CD4-positive, alpha-beta T cell treated with Interferon alpha-2 for 1 hour (primary cell): ENCODE measurements at places on chromosomes 5 and 9.

DNA sequence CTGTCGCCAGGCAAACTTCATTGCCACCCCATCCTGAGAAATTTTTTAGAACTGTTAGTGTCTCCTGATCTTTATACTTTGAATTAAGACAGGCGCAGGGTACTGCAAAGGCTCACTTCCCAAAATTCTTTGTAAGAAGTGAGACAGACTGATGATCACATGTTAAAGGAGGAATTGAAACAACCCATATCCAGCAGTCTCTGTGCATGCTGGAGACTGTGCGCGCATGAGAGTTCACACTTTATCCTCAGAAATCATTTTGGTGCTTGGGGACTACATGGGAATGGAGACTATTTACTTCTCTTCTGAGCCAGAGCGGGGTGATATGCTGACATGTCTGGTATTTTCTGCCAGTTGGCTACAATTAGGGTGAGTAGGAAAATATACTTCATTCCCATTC lies 91.2 kb downstream of the ZNF474 start:
- DNase-seq = no peak

DNA sequence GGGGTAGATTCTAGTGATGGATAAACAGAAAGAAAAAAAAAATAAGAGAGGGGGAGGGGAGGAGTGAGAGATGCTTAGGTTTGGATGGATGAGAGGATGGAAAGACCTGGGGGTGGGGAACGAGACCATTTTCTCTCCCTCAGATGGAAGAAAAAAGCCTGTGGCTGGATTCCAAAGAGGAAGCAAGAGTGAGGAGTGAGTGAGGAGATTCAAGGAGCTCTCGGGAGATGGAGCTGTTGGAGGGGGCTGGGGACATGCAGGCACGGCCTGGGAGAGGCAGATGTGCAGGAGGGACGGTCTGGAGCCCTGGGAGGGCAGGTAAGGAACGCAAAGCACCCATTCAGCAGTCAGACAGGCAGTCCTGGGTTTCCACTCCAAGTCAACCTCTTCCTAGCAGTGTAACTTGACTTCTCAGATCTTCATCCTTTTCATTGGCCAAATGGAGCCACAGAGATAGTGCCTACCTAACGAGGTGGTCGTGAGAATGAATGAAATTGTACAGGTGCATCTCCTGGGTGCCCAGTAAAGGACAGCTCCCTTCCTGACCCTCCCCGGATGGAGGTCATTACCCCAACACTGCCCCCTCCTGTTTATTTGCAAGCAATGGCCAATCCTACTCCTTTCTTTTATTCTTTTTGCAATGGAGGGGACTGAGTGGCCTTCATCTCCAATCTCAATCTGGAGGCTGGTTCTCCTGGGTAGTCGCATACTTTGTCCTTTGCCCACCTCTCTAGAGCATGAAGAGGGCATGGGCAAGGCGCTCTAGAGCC lies 52.2 kb downstream of the PCDH1 start:
- DNase-seq = peak; percentile 26

DNA sequence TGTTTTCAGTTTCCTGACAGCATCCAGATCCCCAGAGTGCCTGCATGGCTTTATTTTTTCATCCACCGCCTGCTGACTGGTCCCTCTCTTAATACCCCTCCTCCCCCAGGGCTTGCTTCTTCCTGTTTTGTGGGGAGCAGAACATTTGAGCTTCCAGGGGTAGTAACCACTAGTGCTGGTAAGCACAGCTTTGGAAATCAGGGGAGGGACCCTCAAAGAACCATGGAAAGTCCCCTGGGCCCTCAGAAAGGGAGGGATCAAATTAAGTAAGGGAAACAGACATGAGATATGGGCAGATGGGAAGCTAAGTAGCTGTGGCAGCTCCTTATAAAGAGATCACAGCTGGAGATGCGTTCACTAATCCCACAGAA lies 26.8 kb downstream of the GRIA1 start:
- no peak for DNase-seq

- no peak for DNase-seq
These were observed 4.0 kb downstream of the ANKRD33B start for GRCh38 chr5:10567781-10568321.

DNA sequence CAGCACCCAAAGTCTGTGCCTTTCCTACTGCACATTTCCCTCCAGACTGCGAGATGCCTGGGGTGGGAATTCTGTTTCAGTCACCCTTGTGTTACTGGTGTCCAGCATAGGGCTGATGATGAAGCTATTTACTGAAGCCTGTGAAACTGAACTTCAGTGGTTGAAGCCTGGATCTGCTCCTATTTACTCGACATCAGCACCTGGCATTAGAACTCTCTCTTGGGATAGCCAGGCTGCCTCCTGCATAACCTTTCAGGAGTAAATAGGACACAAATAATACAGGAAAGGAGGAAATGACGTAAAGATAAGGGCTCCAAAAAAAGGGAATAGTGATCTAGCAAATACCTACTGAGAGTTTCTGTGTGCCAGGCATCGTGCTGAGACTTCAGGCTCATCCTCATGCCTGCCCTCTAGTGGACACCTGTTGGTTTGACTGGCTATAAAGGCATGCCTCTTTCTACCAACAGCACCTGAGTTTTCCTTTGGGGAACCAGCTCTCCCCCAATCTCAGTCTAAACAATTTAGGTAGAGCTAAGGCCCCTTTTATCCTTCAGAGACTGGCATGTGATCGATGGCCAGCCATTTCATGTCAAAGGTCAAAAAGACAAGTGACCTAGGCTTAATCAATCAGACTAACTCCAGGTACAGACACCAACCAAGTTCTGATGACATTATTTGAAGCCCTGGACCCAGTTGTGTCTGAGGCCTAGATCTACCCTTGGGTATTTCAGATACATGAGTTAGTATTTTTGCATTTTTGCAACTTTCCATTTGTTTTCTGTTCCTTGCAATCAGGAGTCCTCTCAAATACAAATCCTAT lies 192.1 kb upstream of the TRIM32 start:
- DNase-seq = peak; percentile 21

DNA sequence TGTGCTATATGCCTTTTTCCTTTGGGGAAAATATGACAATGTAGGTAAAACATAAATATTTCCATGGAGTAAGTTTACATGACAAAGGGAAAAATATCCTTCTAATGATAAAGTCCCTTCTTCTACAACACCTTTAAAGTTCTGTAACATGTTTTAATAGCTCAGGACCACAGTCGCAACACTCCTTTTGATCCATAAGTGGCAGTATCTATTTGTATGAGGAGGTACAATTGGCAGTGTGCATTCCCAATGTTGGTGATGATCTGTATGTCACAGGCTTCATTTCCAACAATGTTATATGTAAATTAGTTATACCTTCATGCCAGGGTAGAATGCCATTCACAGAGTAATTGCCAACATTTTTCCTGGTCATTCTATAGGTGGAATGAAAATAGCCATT lies 127.1 kb upstream of the CCNH start:
- DNase-seq = no peak

GRCh38 chr5:107228226-107228625 lies 442.5 kb downstream of the EFNA5 start:
- no peak for DNase-seq

- DNase-seq = no peak
These were observed 357.2 kb downstream of the ARRDC3 start for GRCh38 chr5:91025956-91026355.

- DNase-seq = no peak
These were observed 312.9 kb upstream of the MSX2 start for GRCh38 chr5:174411479-174411819.

DNA sequence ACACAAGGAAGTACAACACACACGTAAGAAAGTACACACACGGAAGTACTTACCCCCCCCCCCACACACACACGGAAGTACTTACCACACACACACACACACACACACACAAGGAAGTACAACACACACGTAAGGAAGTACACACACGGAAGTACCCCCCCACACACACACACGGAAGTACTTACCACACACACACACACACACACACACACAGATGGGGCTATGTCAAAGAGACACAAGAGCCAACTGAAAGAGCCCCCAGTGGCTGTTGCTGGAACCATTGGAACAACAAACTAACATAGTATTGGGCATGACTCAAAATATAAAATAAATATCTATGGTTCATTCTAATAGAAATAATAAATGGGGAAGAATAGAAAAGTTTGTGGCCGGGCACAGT lies 4.9 kb upstream of the MAPK9 start:
- DNase-seq = no peak

- no peak for DNase-seq
These were observed 571.2 kb upstream of the WWC1 start for GRCh38 chr5:167720259-167720658.

DNA sequence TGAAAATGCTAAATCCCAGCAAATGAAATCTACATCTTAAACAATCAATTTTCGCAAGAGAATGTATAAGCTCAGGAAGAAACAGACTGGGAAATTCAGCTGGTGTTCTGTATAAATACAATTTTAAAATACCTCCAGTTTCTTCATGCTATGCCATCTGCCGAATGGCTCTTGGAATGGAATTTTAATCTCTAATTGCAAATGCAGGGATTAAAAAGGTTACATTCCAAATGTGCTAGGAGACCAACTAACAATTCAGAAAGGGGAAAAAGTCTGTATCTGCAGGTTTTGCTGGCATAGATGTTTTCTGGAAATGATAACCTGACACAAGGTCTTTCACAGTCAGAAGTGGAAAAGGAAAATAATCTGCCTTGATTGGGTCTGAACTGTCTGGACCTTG lies 379.7 kb downstream of the MAT2B start:
- no peak for DNase-seq

- no peak for DNase-seq
These were observed 87.1 kb downstream of the EHMT1 start for GRCh38 chr9:137705906-137706305.

GRCh38 chr5:54547711-54548250 lies 30.2 kb downstream of the SNX18 start:
- no peak for DNase-seq

DNA sequence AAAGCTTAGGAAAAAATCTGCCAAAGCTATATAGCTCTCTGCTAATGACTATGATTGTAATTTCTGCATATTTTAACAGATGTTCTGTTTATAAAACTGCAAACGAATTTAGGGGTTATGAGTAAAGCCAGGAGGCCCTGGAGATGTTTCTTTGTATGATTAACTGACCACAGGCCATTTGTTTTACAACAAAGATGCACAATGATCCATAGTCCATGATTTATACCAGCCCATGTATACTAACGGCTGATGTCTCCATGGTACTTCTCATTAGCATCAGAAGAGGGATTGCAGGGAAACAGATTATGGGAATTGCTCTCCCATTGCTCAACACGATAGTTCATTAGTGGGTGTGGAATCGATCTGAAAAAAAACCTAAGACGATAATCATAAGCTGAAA lies 78.9 kb downstream of the PPP2R2B start:
- DNase-seq = no peak

DNA sequence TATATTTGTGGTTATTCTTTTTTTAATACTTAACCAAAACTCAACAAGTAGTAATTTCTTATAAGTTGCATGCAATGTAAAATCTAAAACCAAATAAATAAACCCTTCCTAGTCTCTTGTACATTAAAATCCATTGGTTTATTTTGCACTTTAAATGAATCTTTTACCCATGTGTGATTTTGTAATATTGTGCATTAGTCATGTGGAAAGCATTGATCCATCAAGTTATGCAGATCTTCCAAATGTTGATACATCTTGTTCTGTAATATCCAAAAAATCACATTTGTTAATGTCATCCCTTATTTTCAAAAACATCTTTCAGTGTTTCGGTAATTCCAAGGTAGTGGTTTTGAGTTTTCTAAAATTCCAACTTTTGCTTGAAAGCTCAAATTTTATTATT lies 63.3 kb downstream of the CWC27 start:
- DNase-seq = no peak

GRCh38 chr9:124130277-124131075 lies 118.9 kb downstream of the LHX2 start:
- DNase-seq = no peak

DNA sequence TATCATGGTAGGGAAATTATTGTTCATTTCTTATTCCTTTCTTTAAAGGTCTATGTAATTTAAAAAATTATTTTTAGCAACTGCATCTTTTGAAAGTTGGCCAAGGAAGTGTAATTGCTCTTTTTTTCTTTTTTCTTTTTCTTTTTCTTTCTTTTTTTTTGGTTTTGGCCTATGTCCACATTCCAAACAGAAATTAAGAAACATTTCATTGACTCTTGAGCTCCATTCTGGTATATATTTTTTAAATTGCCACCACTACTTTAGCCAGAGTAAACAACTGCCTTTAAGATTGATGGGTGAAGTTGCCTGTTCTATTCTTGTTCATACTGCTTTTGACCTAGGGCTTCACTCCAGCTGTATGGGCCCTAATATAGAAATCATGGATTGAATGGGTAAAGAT lies 75.8 kb upstream of the TMEM171 start:
- no peak for DNase-seq

DNA sequence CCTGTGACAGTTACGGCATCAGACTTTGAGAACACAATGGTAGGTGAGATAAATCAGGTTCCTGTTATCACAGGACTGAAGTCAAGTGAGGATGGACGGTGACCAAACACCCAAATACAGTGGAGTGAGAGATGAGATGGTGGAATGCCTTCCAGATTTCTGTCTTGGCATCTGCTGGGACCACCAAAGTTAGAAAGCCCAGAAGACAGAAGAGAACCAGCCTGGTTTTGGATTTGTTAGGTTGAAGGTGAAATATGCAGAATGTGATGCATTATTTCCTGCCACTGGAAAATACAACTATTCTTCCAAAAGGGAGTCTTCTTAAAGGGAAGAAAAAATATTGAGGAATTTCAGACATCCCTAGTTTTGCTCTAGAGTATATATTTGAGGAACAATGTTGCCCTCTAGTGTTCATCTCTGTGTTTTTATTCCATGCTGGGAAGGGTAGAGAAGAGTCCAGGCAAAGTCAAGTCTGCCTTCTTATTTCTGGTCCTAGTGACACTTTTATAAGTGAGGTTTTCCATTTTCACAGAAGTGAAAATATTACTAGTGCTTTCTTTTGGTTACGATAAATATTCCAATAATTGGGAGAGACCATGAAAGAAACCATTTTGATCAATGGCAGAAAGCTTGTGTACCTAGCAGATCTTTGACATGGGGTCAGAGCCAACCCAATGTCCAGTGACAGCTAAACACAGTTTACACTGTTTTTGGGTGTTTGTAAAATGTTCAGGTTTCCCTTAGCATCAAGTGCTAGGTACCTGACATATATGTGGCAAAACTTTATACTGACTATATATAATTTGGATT lies 142.3 kb upstream of the ANKH start:
- DNase-seq = no peak

DNA sequence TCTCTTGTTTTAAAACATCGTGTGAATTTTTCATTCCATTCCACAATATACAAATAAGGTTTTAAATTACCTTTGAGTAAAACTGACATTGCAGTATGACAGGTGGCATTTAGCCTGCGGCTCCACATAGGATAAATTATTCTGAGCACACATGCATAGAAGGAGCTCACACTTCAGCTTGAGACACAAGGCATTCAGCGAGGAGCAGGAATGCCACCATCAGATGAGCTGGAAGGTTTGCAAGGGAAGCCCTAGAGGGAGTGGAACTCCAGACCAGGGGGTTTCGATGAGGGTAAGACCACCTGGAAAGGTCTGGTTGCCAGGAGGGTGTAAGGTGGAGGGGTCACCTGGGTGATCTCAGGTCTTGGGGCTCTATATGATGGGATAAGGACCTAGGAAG lies 259.0 kb upstream of the ADRA1B start:
- DNase-seq = no peak

- DNase-seq = no peak
These were observed 187.3 kb downstream of the TENT4A start for GRCh38 chr5:6900247-6901227.
